ENCODE measurements at places on chromosomes 2 and 18.

DNA sequence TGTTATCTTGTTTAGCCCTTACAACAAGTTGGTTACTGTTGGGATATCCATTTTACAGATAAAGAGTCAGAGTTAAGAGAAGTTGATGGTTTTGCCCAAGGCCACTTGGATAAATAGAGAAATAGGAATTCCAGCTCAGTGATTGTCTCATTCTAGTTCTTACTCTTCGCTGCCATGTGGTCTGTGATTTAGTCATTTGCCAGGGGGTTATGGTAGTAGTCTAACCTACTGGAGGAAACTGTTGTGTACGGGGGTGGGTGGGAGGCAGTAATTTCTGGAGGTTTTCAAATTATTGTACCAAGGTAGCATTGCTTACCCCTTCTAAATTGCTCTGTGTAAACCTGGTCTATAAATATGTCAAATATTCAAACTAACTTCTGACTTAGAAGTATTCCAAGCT, 110.4 kb downstream of the MAP2 start:
- no peak for DNase-seq

DNA sequence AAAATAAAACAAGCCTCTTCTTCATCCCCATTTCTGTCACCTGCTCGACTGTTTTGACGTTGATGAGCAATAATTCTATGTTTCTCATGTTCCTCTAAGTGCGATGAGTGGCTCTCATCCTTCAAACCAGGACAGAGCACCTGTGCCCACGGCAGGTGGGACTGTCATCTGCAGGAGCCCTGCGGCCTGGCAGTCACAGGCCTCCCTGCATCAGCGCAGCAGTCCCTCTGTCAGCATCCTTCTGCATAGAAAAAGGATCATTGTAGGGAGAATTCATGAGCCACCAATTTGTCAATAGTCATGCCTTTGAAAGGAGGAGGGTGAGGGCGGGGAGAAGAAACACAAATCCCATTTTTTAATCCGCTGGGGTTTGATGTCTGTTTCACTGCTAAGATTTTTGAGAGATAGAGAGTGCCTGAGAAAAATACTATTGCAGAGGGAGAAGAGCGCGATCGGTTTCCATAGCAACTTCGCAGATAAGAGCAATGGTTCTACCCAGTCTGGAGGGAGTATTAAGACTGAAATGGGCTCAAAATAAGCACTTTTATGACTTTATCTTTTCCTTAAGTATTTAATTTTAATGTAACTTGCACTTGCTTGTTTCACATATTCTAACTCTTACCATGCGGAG, 234.3 kb upstream of the NCKAP5 start:
- peak; percentile 81 for DNase-seq

GRCh38 chr2:231662811-231663457, 45.4 kb upstream of the PTMA start:
- DNase-seq = no peak

GRCh38 chr2:224983712-224984554, 58.3 kb downstream of the DOCK10 start:
- no peak for DNase-seq

- no peak for DNase-seq
Measured at GRCh38 chr2:45404807-45405297, 206.2 kb downstream of the SRBD1 start.

DNA sequence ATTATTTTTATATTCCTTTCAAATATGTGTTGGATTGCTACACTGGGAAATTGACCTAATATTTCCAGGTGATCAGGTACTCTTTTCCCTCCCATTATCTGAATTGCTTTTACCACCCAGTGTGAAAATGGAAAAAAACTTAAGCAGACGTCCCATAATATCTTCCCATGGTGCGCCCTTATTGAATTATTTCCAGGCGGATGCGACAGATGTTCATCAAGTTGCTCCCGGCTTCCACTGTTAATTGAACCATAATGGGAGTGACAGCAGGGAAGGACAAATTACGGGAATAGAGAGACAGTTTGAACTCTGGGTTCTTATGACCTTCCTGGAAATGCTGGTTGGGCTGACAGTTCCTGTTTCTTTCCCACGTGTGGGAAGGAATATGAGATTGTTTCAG, 93.3 kb downstream of the THSD7B start:
- no peak for DNase-seq

DNA sequence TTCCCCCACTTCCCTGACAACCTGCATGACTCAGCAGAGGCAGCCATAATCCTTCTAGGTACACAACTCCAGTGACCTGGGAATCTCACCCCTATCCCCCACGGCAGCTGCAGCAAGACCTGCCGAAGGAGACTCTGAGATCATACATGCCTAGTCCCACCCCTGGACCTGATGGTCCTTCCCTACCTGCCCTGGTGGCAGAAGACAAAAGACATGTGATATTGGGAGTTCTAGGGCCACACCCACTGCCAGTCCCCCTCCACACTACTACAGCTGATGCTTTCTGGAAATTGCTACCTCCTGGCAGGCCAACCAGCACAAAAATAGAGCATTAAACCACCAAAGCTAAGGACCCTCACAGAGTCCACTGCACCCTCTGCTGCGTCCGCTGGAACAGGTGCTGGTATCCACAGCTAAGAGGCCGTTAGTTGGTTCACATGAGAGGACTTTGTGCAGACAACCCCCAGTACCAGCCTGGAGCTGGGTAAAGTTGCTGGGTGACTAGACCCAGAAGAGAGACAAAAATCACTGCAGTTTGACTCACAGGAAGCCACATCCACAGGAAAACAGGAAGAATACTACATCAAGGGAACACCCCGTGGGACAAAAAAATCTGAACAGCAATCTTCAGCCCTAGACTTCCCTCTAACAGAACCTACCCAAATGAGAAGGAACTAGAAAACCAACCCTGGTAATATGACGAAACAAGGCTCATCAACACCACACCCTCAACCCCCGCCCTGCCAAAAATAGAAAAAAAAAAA, 12.5 kb downstream of the MARCO start:
- DNase-seq = no peak

DNA sequence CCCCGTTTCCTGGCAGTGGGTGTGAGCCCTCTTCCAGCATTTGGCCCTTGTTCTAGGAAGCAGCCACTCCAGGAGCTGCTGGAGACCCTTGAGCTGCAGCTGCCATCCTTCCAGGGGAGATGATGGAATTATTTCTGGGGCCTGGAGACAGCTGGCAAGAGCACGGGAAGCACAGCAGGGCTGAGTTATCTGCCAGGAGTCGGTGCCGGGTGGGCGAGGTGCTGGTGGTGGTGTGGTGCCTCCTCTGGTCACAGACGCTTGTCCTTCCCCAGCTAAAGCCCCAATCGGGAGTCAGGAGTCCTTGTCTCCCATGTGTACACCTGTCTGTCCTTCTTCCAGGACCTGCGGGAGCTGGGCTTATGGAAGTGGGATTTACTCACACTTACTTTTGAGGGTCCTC, 36.0 kb downstream of the DPYSL5 start:
- DNase-seq = no peak

DNA sequence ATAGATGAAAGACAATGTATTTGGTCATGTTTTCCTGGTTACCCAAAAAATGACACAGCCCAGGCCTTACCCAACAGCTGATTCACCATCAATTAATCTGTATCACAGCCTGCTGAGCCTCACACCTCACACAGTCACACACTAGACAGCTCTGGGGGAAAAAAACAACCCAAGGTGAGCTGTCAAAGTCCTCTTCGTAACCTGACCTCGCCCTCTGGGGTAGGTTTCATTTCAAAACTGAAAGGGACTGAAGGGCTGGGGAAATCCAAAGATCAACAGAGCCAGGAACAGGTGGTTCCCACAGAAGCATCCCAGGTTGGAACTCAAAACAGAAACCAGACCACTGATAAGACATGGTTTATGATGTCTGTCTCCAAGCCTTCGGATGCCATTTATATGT, 18.2 kb upstream of the PCBP1 start:
- DNase-seq = no peak

- no peak for DNase-seq
Measured at GRCh38 chr18:8793445-8794155, 88.2 kb downstream of the MTCL1 start.

DNA sequence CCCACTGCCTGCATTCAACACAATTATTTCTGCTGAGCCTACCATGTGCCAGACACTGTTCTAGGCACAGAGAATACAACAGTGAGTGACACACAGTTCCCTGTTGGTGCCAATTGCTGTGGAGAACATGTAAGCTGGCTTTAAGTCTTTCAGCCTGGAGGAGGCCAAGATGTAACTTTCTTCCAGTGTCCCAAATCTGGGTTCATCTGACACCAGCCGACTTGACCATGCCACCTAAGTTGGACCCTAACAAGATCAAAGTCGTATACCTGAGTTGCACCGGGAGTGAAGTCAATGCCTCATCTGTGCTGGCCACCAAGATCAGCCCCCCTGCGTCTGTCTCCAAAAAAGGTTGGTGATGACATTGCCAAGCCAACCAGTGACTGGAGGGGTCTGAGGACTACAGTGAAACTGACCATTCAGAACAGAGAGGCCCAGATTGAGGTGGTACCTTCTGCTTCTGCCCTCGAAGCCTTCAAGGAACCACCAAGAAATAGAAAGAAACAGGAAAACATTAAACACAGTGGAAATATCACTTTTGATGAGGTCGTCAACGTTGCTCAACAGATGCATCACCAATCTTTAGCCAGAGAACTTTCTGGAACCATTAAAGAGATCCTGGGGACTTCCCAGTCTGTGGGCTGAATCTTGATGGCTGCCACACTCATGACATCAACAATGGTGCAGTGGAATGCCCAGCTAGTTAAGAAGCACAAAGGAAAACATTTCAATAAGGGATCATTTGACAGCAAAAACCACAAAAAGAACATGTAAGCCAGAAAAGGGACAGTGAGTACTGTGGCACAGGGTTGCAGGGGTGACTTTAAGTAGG, 6.3 kb downstream of the TRABD2A start:
- DNase-seq = no peak

- DNase-seq = no peak
Measured at GRCh38 chr2:241314226-241315092, 1.0 kb downstream of the HDLBP start.

- DNase-seq = no peak
Measured at GRCh38 chr2:165348441-165348840, 109.2 kb downstream of the SCN2A start.

GRCh38 chr18:73408469-73408868, 540.7 kb upstream of the NETO1 start:
- DNase-seq = no peak

- DNase-seq = no peak
Measured at GRCh38 chr2:219038600-219038999, 2.7 kb downstream of the CFAP65 start.

GRCh38 chr2:216365518-216365917, 6.8 kb downstream of the MARCHF4 start:
- DNase-seq = no peak

GRCh38 chr2:217863883-217864282, 138.9 kb downstream of the TNS1 start:
- DNase-seq = no peak

- DNase-seq = no peak
Measured at GRCh38 chr2:236998758-236999157, 86.9 kb upstream of the COPS8 start.

DNA sequence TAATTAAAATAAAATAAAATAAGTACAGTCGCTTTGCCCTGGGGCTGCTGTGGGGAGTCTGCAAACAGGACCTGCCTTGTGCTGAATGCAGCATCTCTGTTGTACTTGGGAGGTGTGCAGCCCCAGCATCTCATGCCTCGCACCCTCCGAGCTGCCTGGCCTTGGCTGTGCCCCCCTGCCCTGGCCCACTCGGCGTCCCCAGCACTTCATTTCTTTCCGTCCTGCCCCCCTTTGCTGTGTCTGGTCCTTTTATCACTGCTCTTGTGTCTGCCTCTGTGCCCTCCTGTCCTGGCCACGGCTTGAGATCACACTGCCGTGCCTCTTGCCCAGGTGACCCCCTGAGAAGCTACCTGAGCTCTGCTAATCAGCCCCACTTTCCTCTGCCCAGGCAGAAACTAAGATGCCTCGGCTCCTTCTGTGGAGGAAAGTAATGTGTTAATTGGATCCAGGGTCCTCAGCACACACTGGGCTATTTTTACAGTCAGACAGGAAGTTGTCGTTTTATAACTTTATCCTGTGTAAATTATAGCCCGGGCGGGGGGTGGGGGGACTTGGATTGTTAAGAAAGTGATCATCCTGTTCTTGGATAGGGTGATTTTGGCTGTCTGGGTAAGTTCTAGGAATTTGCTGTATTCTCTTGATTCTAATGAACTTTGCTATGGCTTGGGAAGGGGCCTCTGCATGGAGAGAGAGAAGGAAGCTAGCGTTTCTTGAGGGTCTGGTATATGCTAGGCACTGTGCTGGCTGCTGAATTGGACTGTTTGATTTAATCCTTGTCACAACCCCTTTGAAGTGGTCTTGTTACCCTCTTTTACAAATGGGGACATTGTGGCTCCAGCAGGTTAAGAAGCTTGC, 69.4 kb downstream of the AGAP1 start:
- DNase-seq = no peak

DNA sequence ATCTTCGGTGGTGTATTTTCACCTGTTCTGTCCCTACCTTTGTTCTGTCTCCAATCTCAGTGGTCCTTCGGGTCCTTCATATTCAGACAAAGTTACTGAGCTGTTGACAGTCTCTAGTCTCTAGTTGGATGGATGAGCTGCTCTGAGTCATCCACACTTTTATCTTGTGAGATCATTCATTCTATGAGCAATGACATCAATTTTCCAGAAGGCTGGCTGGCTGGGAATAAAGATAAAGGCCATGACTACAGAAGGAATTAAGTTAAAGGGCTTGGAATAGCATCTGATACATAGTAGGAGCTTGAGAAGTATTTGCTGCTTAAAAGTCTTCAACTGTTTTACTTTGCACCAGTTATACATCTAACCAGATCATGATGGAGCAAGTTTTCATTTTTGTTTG, 43.1 kb upstream of the SLC39A10 start:
- no peak for DNase-seq

DNA sequence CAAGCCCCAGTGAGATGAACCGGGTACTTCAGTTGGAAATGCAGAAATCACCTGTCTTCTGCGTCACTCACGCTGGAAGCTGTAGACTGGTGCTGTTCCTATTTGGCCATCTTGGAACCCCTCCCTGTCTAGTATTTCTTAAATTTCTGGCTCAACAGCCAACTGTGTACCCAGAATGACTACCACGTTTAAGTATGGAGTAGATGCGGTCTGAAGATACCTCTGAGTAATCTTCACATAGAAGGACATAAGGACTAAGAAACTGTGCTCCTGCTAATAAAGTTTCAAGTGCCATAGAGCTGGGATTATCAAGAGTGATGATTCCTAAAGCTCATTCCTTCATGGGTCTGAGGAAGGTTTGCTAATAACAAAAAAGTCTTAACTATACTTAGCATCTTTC, 20.4 kb downstream of the TRAK2 start:
- DNase-seq = no peak

GRCh38 chr2:17960925-17961324, 82.5 kb downstream of the KCNS3 start:
- DNase-seq = no peak

GRCh38 chr2:219560037-219560892, 11.1 kb downstream of the OBSL1 start:
- no peak for DNase-seq

GRCh38 chr2:67719351-67719750, 322.2 kb downstream of the ETAA1 start:
- DNase-seq = no peak

DNA sequence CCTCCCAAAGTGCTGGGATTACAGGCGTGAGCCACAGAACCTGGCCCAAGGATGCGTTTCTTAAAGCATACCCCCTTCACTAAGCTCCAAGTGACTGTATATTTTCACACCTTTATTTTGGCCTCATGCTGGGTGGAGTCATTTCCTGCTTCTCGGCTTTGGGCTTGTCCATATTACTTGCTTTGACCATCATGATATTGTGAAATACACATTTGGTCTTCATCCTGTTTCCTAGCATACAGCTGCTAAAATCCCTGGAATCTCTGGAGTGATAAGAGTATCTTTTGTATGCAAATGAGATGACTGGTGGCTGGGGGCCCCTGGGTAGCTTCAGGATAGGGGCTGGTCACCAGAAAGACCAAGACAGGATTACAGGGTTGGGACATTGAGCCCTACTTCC, 17.6 kb upstream of the COLEC12 start:
- no peak for DNase-seq

All from NCI-H510A treated with DMSO at 0.1 percent for 48 hours (cell line).